Fibroblast of lung (primary cell): ENCODE measurements at places on chromosomes 12 and 14. TPM values are rescaled to one million over a fixed set of nuclear protein-coding genes. Genes with fewer than 3 reads are reported as not detected.

The RIMKLB gene
- total RNA-seq = 13.0 and 13.4 TPM in 2 replicates

The PPFIA2 gene
- total RNA-seq = 0.26 and 2.1 TPM in 2 replicates

The SMIM41 gene
- 2.0 and 2.1 TPM in 2 replicates for total RNA-seq

The MIA2 gene
- 11.8 and 15.0 TPM in 2 replicates for total RNA-seq

The MYF5 gene
- total RNA-seq = not detected in 2 replicates

The RASAL1 gene
- total RNA-seq = not detected in 2 replicates

The REM2 gene
- 0.17 and 0.26 TPM in 2 replicates for total RNA-seq

The TSFM gene
- total RNA-seq = 15.5 and 20.3 TPM in 2 replicates

The KRT73 gene
- not detected in 2 replicates for total RNA-seq

The SYNDIG1L gene
- total RNA-seq = not detected in 2 replicates

The OR4E2 gene
- not detected in 2 replicates for total RNA-seq
